ENCODE measurements at places on chromosomes 12 and 14.

DNA sequence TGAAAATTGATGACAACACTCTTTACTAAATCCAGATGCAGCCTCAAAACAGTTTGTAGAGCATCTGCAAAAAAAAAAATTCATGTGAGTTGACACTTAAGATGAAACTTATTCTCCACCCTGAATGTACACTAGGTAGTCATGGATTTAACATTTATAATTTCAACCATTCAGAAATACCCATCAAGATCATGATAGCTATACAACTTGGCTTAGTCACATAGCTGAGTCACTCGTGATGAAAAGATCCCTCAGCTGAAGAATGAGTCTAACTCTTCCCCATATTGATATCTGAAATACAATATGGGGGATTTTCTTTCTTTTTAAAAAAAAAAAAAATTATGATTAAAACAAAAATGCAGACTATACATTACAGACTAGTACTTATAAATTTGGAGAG, 104.8 kb upstream of the PLEKHG7 start:
- DNase-seq: no peak

DNA sequence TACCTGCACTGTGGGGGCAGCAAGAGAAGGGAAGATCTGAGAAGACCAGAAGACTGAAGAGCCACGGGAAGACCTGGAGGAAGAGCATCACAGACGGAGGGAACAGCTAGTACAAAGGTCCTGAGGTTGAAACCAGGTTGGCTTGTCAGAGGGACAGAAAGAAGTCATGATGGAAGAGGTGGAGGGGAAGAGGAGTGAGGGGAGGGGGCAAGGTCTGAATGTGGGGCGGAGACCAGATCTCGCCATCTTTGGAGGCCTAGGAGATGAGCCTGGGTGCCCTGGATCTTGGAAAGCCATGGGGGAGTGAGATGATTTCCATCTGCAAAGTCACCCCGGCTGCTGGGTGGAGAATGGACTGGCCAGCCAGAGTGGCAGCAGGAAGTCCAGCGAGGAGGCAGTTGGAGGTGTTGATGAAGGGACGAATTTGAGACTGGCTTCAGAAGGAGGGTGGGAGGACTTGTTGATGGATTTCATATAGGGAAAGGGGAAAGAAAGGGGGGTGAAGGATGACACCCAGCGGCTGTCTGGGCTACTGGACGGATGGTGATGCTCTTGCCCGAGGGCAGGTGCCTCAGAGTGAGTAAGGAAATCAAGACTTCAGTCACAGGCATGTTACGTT, 14.6 kb upstream of the UBC start:
- DNase-seq: no peak

DNA sequence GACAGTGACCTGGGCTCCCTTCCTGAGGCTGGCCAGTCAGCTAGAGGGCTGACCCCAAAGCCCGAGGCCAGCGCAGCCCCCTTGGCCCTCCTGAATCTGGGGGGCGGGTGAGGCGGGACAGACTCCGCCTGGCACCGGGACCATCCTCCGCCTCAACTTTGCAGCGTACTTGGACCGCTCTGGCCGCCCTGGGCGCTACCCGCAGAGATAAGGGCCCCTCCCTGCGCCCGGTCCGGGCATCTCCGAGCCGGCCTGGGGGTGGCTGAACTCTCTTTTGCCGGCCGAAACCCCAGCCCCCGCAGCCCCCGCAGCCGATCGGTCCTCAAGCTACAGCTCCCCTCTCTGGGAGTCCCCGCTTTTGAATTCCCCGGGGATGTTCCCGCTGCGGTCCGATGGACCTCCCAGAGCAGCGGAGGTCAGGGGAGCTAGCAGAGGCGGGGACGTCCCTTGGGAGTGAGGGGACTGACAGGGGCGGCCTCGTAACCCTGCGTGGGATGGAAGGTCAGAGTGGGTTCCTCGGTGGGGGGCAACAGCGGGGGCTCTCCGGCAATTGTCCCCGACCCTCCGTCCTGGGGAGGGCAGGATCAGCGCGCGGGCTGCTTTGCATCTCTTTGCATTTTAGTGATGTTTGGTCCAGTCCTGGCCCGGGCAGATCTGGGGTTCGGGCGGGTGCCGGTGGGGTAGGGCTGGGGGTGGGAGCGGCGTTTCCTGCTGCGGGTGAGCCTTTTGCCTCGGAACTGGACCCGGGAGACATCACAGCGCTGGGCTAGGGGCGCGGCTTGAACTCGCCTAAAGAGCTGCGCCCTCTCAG, at the start of gene CRIP1:
CRIP1 (plus strand) TSS at position 724 of the 811 bp plus-strand sequence. CDS start 374 bp downstream, outside the sequence.
- no peak for DNase-seq

DNA sequence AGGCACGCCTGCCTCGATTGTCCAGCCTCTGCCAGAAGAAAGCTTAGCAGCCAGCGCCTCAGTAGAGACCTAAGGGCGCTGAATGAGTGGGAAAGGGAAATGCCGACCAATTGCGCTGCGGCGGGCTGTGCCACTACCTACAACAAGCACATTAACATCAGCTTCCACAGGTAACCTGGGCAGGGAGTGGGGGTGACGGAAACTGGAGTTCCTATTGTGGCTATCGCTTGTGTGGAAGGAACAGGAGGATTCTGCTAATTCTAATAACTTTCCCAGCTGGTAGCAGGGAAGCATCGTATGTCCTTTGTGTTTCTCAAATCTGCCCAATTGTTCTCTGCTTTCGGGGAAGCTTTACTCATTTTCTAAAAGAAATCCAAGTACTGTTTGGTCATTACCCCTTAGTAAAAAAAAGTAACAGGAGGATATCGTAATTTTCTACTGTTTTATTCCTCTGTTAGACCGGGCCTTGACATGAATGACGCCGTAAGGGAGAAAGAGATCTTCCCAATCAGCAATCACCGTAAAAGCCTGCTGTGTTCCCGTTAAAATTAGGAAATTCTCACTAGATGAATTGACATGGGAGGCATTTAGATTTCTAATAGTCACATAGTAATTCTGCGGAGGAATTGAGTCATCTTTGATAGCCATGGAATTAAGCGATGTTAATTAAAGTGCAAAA, 449 bp downstream of the THAP2 start:
- DNase-seq: no peak

DNA sequence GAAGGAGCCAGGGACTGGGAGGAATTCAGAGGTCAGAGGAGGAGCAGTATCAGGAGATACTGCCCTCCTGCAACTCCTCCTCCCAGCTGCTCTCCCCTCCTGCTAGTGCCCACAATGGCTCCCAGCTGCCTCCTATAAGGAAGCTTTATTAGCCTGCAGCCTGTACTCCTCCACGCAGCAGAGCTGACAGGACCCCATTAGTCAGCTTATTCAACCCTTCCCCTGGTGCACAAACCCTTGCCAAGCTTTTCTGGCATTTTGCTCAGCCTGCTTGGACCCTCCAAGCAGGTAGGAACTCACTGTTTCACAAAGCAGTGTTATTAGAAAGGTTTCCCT, 6.9 kb upstream of the AQP2 start:
- no peak for DNase-seq

- DNase-seq: no peak
Observed at GRCh38 chr14:92595267-92595666, 81.7 kb downstream of the RIN3 start.

GRCh38 chr12:119664642-119665041, 3.3 kb upstream of the PRKAB1 start:
- no peak for DNase-seq

- no peak for DNase-seq
Observed at GRCh38 chr12:131260954-131261353, 307.2 kb downstream of the ADGRD1 start.

DNA sequence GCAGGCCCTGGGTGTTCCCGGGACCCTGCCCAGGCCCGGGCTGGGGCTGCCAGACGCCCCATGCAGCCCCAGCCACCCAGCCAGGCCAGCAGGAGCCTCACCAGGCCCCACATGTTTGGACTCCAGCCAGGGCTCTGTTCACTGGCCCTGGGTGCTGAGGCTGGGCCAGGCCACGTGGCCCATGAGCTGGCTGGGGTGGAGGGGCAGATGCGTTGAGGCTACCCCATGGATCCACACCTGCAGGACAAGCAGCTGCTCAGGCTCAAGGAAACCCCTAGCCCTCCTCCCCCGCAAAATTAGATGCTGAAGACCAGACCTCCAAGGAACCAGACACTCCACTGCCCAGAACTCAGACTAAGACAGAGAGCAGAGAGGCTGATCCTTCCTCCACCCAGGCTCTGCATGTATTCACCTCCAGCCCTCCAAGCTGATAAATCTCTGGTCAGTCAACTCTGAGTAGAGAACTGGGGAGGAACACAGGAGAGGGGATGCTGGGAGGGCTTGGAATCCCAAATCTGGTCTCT, 1.6 kb downstream of the CDH24 start:
- no peak for DNase-seq

- no peak for DNase-seq
Observed at GRCh38 chr12:9951026-9951675, 19.0 kb upstream of the CLEC2A start.

DNA sequence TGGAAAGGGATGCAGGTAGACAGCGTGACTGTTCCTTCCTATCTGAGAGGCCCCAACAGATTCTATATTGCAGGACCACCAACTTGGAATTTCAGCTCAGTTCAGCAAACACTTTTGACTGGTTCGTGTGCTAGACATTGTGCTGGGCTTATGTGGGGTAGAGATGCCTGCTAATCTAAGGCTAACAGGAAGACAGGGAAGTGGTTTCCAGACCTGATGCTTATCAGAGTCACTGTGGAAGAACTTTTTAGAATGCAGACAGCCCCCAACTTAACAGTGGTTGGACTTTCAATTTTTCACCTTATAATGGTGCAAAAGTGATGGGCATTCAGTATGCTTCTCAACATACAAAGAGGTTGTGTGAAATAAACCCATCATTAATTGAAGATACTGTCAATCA, 32.2 kb downstream of the NTF3 start:
- no peak for DNase-seq

DNA sequence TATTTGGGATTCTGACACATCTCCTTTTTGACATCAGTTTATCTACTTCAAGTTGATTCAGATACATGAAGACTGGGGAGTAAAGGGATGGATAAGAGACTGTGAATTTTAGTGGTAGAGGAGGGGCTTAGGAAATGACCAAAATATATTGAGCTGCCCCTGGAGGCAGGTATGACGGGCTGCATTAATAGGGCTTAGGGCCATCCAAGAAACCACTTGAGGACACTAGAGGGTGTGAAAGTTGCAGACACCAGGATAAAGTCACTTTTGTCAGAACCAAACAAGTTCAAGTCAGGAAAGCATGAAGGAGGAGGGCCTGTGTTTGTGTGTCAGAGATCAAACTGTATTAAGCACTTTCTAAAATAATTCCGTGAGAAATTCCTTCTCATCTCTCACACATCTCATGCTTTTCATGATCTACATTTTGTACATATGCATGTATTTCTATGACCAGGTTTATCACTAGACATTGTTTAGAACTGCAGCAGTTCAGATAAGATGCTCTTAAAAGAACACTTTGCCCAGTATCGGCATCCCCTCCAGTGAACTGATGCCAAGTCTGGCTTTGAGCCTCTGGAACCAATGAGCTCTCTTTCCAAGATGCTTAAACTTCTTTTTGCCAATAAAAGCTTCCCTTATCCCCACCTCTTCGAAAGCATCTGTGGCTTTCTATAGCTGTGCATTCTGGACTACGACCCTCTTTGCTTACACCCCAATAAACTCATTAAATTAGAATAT, 136.9 kb downstream of the SLC38A1 start:
- DNase-seq: no peak

- no peak for DNase-seq
Observed at GRCh38 chr12:126083926-126084325, 1018.7 kb downstream of the AACS start.

- DNase-seq: no peak
Observed at GRCh38 chr12:68776976-68777610, 30.9 kb upstream of the MDM2 start.

DNA sequence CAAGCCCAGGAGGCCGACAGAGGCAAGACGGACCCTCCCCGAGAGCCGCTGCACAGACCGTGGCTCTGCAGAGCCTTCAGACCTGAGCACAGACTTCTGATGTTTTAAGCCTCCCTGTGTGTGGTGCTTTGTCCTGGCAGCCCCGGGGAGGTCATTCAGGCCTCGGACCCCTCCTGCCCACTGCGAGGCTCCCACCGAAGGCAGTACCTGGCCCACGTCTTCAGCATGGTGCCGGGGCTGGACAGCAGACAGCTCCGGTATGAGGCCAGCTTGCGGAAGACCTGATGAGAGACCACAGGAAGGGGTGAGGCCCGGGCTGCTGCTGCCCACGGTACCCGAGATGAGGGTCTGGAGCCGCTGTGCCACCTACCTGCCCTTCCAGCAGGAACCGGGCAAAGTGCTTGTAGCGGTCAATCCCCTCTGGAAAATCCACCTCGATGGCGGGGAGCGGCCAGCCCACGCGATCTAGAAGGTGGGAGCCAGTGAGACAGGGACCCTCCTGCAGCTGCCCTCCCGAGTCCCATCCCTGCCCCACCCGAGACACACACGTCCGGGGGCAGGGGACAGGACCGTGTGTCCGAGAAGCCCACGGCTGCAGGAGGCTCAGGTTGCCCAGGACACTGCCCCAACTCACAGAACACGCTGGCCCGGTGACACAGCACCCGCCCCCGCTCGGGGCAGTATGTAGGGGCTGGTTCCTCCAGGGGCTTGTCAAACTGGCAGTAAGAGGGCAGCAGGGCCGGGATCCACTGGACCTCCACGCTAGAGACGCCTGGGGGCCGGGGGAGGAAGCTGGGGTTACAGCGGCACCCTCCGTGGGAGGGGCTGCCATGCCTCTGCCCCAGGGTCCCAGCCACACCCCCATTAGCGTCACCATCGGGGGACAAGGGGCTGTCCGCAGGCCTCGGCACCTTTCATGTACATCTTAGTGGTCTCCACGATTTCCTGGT, 35.6 kb upstream of the UBC start:
- DNase-seq: no peak

DNA sequence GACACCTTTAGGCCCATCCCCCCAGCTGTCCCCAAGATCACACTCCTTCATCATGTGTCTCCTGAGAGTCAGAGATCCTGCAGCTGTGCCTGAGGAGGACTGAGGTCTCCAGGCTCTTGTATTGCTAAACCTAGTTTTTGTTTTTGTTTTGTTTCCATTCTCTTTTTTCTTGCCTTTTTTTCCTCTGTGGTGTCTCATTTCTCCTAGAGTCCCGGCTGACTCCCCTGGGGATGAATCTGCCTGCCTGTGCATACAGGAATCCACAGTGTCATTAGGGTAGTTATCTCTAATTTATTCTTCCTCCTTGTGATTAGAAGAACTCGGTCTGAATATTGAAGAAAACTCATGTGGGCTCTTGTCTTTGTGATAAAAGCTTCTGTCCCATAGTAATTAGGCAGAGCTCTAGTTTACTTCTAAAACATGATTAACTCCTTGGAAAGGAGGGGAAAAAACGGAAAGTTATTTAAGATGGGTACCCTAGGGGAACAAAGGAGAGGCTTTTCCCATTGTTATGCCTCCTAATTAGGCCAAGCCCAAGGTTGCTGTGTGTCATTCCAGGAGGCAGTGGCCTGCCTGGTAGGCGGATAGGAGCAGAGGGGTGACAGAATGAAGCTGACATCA, 343.2 kb downstream of the ZFP36L1 start:
- no peak for DNase-seq

- DNase-seq: no peak
Observed at GRCh38 chr14:104680806-104681688, 8.4 kb upstream of the INF2 start.

GRCh38 chr12:82522762-82523161, 163.9 kb upstream of the TMTC2 start:
- no peak for DNase-seq

- peak; percentile 13 for DNase-seq
Observed at GRCh38 chr12:42326541-42327226, 717 bp downstream of the PPHLN1 start.

GRCh38 chr14:74829251-74829650, 46.7 kb downstream of the PROX2 start:
- no peak for DNase-seq

GRCh38 chr14:55963295-55963694, 154.9 kb upstream of the PELI2 start:
- no peak for DNase-seq
